EH (cell line): ENCODE measurements at places on chromosomes 2 and 18.

DNA sequence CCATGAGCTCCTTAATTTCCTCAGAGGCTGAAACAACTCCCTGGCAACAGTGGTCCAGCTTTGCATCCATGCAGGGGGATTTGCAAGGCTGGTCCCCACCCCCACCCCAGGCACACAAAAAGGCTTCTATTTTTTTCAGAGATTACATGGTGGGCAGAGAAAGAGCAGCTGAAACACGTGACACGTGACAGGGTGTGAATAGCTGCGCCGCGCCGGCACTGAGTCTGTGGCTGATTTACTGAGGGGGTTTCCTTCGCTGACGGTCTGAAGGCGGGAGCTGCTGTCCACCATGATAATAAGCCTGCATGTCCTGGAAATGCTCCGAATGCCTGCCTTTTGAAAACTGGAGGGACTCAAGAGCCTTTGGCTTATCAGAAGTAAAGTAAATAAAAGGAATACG, 50.7 kb upstream of the APCDD1 start:
- DNase-seq, result no peak

- DNase-seq, result no peak
Observed at GRCh38 chr18:77486985-77487384, 237.3 kb downstream of the GALR1 start.

GRCh38 chr2:216596980-216597509, 36.2 kb upstream of the IGFBP2 start:
- peak; percentile 73 for DNase-seq

DNA sequence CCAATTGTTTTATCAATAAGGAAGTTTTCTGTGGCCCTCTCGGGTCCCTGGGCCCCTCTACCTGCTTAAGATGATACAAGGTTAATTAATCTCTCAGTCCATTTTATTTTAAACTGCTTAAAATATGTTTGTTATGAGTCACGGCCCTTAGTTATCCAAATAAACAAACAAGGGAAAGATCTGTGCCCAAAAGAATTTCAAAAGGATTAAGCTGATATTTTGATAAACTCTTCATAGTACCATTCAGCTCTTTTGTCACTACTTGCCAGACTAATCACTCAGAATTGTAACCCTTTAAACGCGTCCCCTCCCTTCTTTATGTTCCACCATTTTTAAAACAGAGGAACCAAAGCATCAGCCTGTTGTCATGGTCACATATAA, 144.7 kb upstream of the STK17B start:
- DNase-seq, result peak; percentile 69

- no peak for DNase-seq
Observed at GRCh38 chr2:65085148-65085547, 28.9 kb downstream of the CEP68 start.

DNA sequence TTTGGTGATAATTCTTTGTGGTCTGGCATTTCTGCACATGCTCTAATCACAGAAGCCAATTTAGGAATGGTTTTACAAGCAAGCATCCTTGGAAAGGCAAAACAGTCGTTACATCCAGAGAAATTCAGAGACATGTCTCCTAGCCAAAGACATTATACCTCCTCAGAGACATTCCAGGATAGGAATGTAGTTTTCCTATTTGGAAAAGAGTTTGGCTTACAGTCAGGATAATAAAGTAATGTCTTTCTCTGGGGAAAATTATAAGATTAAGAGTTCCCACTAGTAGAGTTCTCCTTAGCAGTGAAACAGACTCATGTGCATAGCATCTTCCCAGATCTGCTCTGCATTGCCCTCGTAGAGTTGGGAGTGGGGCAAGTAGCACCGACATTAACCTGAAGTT, 753.6 kb upstream of the TMEFF2 start:
- DNase-seq, result no peak
